ENCODE measurements at places on chromosomes 7 and 10. TPM values are rescaled to one million over a fixed set of nuclear protein-coding genes. Genes with fewer than 3 reads are reported as not detected.
A peak's percentile ranks its signal among the peaks of the same experiment; 100 is the strongest.

DNA sequence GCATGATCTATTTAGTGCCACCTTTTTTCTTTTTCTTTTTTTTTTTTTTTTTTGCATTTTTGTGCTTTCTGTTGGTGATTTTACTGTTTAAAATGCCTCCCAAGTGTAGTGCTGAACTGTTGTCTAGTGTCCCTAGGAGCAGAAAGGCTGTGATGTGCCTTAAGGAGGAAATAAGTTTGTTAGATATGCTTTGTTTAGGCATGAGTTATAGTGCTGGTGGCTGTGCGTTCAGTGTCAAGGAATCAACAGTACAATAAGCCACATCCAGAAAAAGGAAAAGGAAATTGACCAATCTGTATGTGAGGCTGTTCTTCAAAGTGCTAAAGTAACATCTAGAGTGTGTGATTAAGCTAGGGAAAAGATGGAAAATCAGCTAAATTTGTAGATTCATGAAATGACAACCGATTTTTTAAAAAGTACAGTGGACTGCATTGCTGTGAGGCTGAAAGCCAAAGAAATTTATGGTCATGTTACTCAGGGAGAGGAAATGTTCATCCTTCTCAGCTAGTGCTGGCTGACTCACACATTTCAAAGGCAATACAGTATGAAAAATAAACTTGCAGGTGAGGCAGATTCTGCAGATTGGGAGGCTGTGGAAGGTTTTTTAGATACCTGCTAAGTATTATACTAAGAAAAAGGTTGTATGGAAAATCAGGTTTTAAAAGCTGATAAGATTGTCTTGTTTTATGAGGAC lies 122.7 kb upstream of the ADCY1 start:
- H3K4me3 ChIP-seq = no peak overlapping the region
- H3K27me3 ChIP-seq = peaks cover 4% of the 10 kb centered on the region
- no peak for DNase-seq
- no peaks in the 10 kb centered on the region for H3K4me1 ChIP-seq
- no peak overlapping the region for H3K27ac ChIP-seq

DNA sequence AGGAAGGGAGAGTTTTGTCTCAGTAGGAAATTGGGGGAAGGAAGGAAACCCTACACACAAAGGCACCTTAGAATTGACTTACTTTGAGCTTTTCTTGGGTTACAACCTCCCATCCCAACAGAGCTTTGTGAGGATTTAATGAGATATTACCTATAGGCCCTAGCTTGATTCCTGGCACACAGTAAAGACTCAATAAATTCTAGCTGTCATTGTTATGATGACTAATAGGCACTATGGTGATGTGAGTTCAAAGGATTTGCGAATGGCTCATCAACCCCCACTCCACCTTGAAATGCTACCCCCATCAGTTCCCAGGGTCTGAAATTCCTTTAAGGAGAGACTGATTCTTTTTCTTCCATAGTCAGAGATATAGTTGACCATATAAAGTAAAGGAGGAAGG lies 67.9 kb upstream of the SMNDC1 start:
- H3K4me3 ChIP-seq = no peak overlapping the region
- no peaks in the 10 kb centered on the region for H3K36me3 ChIP-seq
- no peak for DNase-seq
- H3K27ac ChIP-seq = no peak overlapping the region

- H3K27ac ChIP-seq = no peak overlapping the region
- DNase-seq = peak; percentile 56
- H3K4me3 ChIP-seq = no peak overlapping the region
- peaks cover 6% of the 10 kb centered on the region for H3K27me3 ChIP-seq
- no peaks in the 10 kb centered on the region for H3K36me3 ChIP-seq
These were observed 120.0 kb upstream of the PLPP4 start for GRCh38 chr10:120336911-120337540.

GRCh38 chr7:150908173-150908572 lies 55.9 kb downstream of the AOC1 start:
- peaks cover 2% of the 10 kb centered on the region for H3K36me3 ChIP-seq
- no peak for DNase-seq
- H3K4me3 ChIP-seq = no peak overlapping the region
- H3K27ac ChIP-seq = no peak overlapping the region
- H3K27me3 ChIP-seq = peaks cover 45% of the 10 kb centered on the region
- H3K4me1 ChIP-seq = peaks cover 8% of the 10 kb centered on the region

DNA sequence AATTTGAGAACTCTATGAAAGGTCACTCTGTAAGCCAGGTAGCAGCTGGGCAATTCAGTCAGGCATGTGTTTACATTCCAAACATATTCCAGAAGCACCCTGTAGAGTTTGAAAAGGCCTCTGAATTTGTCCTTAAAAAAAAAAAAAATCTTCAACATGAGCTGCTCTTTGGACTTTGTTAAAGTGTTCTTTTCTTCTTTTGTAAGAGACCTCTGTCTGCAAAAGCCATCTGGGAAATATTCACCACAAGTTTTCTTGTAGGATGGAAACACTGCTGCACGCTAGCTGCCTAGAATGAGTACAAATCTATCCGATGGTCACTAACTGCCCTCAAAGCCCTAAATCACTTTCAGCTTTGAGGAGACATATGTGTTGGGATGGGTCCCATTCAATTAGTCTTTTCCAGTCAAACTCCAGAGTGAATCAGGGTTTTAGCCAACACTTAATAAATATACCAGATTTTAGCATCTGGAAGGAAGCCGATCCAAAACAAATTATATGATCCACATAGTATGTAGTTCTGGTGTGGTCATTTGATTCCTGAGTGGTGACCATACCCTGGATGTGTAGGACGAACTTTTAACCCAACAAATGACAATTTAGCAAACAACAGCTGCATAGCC lies 85.9 kb downstream of the CD36 start:
- H3K27me3 ChIP-seq = no peaks in the 10 kb centered on the region
- H3K4me3 ChIP-seq = no peak overlapping the region
- H3K4me1 ChIP-seq = no peaks in the 10 kb centered on the region
- DNase-seq = no peak
- H3K27ac ChIP-seq = no peak overlapping the region

- peaks cover 17% of the 10 kb centered on the region for H3K4me1 ChIP-seq
- H3K27ac ChIP-seq = no peak overlapping the region
- H3K36me3 ChIP-seq = no peaks in the 10 kb centered on the region
- DNase-seq = no peak
- H3K27me3 ChIP-seq = peaks cover 5% of the 10 kb centered on the region
- H3K4me3 ChIP-seq = no peak overlapping the region
These were observed 5.9 kb upstream of the IFIT1B start for GRCh38 chr10:89371987-89372386.

DNA sequence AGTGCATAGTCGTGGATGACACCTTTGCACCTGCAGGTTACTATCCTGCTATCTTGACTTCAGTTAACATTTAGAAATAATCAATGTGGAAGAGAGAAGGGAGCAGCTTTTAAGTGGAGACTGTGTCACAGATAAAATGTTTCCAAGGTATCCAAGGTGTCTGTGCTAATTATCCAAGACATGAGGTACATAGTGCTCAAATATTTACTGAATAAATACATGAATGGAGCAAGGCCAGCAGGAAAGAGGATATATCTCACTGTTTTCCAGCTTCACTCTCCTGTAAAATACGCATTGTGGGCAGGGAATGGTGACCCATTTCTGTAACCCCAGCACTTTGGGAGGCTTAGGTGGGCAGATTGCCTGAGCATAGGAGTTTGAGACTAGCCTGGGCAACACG lies 552.4 kb downstream of the PHTF2 start:
- H3K4me1 ChIP-seq = no peaks in the 10 kb centered on the region
- DNase-seq = no peak
- no peak overlapping the region for H3K4me3 ChIP-seq
- no peaks in the 10 kb centered on the region for H3K27me3 ChIP-seq

Gene TAS2R5
- total RNA-seq = 0.91 TPM

Gene ADRB1
- total RNA-seq = 0.20 TPM

Gene FGFBP3
- 2.0 TPM for total RNA-seq

Gene DOCK1
- total RNA-seq = not detected

Gene CTAGE4
- 5.3 TPM for total RNA-seq

Data from activated CD4-positive, alpha-beta memory T cell treated with anti-CD3 and anti-CD28 coated beads, Interleukin-2, amount 10 ng/mL, durations not matched to agents 7 days and 5 days (primary cell).